ENCODE measurements at places on chromosomes 7 and 10.
A peak's percentile ranks its signal among the peaks of the same experiment; 100 is the strongest.

GRCh38 chr10:121312587-121312986 lies 285.7 kb downstream of the FGFR2 start:
- DNase-seq = no peak

DNA sequence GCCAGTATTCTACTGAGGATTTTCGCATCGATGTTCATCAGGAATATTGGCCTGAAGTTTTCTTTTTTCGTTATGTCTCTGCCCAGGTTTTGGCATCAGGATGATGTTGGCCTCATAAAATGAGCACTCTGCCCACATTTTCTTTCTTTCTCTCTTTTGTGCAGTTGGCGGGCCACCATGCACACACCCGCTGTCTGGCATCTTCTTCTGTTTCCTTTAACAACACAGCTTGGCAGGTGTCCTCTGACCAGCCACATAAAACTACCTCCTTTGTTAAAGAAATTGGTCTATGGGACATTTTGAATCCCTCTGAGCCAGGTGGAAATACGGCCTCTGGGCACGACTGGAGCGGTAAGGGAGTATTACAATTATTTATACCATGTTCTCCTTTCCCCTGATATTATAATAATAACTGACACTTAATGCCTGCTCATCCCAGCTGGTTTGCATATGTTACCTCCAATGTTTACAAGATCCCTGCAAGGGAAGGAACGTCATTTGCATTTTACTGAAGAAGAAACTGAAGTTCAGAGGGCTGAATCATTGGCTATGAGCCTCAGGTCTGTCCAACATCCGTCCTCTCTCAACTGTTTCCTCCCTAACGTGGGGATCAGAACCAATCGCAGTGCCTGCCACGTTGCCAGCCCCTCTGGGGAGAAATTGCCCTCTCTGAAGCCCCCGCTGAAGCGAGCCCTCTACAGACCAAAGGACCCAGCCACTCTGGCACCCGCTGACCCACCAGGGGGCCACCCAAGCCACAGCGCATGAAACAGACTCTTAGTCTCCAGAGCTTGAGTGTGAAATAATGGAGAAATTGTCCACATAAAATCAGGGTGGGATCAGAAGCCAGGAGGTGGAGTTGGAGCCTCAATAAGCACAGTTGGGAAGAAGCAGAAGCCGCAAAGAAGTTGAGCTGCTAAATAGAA lies 125.0 kb upstream of the FOXK1 start:
- no peak for DNase-seq

DNA sequence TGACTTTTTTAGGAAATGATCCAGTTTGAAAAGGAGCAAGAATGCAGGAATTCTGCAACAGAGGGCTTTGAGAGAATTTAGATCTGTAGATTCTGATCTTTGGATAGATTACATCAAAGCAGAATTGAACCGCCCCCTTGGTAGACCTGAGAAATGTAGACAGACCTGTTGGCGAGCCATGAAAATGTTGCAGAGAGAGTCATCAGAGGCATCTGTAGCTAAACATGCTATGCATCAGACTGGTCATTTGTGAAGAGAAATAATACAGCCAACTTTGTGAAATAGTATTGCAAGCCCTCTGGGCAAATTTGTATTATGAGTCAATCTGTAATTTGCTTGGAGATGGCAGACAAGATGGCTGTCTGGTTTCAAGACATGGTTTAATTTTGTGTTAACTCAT lies 4.3 kb upstream of the C1GALT1 start:
- DNase-seq = peak; percentile 67

- DNase-seq = no peak
Measured at GRCh38 chr7:150959739-150960734, 18.1 kb downstream of the KCNH2 start.

DNA sequence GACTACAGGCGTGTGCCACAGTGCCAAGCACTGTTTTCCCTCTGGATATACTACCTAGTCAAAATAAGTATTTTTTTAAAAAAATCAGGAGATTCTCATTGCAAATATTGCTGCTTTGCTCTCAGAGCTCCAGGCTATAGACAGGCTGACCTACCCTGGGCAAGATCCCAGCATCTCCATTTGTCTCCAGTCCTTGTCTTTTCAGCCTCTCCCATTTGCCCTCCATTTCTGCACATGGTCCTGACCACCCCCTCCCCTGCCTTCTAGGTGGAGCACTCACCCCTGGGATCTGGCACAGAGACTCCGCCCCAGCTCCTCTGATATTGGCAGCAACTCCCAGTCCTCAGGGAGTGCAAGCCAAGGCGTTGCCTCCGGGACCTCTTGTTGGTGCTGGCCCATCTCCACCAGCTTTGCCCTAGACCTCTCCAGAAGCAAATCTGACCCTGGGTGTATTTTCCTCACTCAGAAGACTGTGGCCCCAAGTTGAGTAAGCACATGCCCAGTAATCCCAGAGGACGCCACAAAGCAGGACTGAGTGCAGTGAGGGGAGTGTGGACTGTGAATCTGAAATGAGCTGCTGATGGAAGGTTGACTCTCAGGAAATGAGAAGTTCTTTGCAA lies 120.6 kb downstream of the MTPAP start:
- DNase-seq = no peak

DNA sequence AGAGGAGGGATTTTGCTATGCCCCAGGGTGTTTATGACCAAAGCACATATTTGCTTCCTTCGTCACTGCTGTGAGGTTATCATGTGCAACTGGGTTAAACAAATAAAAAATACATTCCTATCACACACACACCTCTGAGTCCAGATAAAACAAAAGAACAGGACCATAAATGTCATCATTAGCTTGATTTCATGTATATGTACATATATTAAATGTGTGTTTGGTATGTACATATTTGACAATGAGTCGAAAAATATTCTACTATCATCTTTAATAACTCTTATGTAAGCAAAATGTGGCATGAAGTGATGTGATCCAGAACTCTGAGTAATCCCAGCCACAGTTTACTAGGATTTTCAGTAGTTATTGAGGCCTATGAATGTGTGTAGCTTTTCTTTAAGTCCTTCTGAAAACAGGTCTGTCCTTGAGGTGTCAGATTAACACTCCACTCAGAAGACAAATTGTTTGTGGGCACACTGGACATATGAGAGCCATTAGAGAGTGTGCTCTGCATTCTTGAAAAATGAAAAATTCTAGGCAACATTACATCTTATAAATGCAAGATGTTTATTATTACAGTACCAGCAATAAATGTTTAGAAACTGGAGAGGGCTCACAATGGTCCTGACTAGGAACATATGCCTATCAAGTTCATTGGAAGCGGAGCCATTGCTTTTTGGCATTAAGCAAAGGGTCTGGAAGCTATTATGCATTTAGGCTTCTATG lies 335.1 kb upstream of the SEMA3A start:
- DNase-seq = peak; percentile 72

DNA sequence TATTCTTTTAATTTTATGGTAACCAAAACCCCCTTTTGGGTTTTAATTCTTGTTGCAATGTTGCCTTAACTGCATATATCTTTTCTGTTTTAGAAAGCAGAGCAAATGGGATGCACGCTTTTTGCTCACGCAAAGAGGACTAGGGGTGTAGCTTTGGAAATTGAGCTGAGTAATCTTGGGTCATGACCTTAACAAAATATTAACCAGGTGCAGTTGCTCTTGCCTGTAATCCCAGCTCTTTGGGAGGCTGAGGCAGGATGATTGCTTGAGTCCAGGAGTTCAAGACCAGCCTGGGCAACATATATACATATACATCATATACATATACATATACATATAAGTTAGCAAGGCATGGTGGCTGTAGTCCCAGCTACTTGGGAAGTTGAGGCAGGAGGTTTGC lies 172.9 kb upstream of the BMPER start:
- no peak for DNase-seq
